ENCODE measurements at places on chromosomes 6 and 20.

GRCh38 chr20:23269954-23270353, 80.6 kb upstream of the NXT1 start:
- peak; percentile 44 for DNase-seq

GRCh38 chr6:41071501-41071922, 644 bp downstream of the OARD1 start:
- peak; percentile 6 for DNase-seq

- no peak for DNase-seq
These were observed 16.4 kb downstream of the SEC63 start for GRCh38 chr6:107941627-107942026.

DNA sequence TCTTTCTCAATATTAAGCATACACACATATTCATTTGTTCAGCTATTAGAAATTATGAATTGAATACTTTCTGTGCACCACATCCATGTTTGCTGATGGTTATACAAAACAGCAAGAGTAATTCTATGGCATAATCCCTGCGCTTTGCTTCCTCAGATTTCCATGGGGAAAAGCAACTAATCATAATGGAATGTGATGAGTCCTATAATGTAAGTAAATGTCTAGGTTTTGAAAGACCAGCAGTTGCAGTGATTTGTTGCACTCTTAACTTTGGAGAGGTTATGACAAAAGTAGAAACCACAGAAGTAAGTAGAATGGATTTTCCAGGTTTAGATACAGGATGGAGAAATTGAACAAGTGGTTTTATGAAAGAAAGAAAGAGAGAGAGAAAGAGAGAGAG, 652.1 kb downstream of the CBLN4 start:
- no peak for DNase-seq

- DNase-seq = no peak
These were observed 603.1 kb upstream of the MAN1A1 start for GRCh38 chr6:119952696-119953095.

DNA sequence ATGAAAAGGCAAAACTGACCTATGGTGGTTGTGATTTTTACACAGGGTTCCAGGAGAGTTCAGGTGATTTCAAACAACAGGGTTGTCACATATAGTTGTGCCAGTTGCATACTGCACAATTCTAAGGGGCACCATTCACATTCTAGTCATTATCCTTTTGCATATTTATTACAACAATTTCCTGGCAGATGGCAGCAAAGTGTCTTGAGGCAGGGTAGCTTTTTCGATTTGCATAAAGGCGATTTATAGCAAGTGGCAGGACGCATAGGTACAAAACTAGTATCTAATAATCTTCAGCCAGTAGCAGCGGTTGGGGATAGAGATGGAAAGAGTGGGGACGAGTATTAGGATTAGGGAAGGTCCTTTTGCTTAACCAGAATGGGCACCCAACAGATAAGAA, 46.5 kb upstream of the TRAF3IP2 start:
- no peak for DNase-seq

DNA sequence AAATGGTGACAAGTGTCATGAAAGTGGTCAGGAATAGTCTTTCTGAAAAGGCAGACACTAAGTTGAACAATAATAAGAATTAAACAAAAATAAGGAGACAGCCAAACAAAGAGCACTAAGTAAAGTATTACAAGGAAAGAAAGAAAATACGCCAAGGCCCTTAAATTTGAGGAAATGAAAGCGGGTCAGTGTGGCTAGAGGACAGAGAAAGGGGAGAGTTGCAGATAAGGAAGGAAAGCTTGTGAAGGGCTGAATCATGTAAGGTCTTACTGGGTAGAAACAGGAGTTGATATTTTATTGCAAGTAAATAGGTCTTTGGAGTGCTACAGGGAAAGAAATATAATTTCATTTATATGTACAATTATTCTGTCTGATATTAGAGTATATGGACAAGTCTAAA, 732.1 kb downstream of the EPHA7 start:
- DNase-seq = no peak

DNA sequence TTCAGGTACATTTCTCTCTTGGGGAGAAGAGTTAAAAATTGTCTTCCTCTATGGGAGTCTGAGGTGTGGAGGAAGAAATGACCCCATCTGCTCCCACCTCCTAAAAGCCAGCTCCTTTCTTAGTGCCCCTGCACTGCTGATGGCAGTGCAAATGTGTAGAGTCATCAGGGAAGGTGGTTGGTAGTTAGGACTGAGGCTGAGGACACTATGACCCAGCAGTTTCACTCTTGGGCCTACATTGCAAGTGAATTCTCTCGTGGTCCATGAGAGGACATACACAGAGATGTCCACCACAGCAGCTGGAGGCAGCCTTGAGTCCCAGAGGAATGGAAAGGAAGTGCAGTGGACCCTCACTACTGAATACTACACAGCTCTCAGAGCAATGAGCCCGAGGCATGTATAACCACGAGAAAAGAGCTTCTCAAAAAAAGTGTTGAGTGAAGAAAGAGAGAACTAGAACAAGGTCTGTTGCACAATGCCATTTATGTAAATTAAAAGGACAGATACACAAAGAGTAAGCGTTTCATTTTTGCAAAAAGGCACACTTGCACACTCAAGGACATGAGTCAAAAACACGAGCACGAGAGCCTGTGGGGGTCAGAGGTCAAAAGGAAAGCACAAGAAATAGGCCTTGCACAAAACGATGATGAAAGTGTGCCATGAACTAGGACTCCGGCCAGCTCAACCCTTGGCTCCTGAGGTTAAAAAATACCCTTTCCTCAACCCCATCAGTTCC, 308.2 kb upstream of the PRND start:
- DNase-seq = no peak

DNA sequence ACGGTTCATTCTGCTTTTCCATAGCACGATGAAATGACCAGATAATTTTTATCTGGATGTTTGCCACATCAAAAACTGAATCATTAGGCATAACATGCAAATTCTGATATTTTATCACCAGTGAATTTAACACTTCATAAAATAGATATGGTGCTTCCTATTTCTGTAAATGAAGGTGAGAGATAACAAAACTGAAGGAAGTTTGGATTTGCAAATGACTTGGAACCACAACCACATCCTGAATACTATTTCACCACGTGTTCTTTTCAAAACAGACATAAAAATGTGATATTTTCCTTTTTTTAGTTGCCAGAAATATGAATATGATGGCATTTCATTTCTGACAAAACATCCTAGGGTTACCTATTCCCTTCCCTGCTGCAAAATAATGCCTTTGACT, 146.1 kb downstream of the EDN1 start:
- DNase-seq = no peak

DNA sequence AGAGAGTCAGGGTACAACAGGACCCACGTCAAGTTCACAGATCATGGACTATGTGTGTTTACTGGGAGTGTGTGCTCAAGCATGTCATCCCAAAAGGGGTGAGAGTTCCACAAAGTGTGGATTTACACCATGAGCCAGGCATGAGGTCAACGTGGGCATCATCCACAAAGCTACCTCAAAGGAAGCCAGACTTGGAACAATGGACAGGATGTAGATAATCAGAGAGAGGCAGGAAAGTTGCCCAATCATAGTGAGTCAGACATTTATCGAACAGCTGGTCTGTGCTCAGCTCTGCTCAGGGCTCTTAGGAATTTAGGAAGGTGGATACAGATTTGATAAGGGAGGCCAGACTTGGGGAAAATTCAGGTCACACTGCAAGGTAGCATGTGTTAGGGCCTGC, 317.2 kb upstream of the CDYL start:
- DNase-seq = peak; percentile 78

- no peak for DNase-seq
These were observed 60.7 kb downstream of the GRIK2 start for GRCh38 chr6:101454106-101454676.

- no peak for DNase-seq
These were observed 1.6 kb downstream of the SRPK1 start for GRCh38 chr6:35919085-35919826.

- no peak for DNase-seq
These were observed 22.0 kb downstream of the TPD52L1 start for GRCh38 chr6:125175466-125176048.

GRCh38 chr6:141866731-141867497, 265.8 kb upstream of the GJE1 start:
- no peak for DNase-seq

GRCh38 chr20:38299963-38300362, 4.0 kb upstream of the BPI start:
- no peak for DNase-seq

DNA sequence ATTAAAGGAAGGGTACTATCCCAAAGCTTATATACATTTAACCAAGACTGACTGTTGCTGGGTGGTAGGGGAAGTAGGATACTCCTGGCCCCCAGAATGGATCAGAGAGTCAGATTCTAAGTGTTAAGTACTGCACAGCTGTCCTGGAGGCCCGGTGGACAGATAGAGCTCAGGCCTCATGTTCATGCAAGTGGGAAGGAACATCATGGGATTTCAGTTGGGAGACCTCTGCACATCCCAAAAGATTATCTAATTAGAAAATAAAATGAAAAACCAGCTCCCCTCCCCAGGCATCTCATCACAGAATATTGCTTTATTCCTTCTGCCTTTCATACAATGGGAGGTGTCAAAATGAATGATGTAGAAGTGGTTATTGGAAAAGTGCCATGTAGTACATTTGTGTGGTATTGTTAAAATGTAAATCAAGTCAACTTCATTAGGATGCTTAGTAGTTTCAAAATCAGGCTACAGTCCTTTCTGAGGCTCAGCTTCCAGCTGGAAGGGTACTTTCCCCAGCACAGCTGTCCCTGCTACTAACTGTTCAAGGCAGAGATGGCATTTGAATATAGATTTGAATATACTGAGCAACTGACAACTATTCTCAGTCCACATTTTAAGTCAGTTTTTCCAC, 82.9 kb downstream of the SLC35B3 start:
- no peak for DNase-seq

GRCh38 chr6:145891126-145891525, 73.0 kb downstream of the SHPRH start:
- DNase-seq = peak; percentile 82

DNA sequence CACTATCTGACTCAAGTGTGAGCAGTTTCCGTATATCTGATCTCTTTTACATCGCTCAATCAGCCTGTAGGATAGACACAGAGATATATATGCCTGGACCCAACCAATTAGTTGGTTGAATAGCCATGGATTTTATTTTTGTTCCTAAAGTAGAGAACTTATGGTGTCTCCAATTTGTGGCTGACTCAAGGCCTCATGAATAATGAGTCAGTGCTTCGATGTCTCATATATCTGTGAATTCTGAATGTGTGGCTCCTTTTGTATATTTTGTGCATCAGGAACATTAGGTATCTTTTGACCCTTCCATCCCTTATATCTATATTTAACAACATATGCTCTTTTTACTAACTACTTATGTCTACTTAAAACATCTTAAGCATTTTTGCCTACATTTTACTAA, 64.5 kb downstream of the OR2B2 start:
- no peak for DNase-seq

- no peak for DNase-seq
These were observed 87.7 kb downstream of the PLCG1 start for GRCh38 chr20:41225091-41225490.

DNA sequence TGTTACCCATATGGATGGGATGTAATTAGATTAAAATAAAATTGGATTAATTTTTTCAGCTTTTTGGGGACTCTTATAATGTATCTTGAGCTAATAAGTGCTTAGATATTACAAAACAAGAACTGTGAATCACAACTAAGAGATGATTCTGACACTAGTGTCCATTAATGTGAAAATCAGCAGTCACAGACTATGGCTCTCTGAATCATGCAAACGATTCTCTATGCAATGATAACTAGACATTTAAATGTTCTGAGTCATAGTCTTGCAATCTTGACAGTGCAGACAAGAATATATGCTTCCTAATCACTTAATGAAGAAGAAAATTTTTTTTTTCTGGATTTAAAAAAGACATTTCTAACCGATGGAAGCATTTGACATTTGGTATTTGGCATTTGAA, 82.2 kb upstream of the OPRM1 start:
- peak; percentile 46 for DNase-seq
